T-helper 22 cell (primary cell): ENCODE measurements at places on chromosomes 12 and 14.

DNA sequence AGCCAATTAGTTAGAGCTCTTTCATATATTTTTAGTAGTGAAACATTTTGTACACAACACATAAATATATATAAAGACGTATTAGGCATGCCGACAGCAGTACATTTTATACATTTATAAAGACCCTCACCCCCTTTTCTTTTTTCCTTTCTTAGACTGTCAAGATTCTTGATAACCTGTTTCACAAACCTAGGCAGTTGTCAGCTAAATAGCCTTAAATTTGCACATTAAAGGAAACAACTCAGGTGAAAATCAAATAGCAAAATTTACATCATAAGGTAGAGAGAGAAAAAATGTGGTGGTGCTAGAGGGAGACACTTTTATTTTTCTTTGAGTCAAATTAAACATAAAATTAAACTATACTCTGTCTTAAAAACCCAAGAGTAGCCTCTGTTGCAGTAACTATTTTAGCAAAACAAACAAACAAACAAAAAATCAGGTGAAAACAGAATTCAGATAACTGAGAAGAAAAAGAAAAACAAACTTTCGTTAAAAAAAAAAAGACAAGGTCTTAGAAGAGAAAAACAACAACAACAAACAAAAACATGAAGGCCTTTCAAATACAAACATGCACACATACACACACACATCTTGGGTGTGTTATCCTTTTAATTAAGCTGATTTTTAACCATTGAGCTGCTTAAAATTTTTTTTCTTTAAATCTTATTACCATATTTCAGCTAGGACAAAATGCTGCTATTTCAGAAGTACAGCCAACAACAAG, 23.1 kb upstream of the SLC7A8 start:
- no peak for DNase-seq

DNA sequence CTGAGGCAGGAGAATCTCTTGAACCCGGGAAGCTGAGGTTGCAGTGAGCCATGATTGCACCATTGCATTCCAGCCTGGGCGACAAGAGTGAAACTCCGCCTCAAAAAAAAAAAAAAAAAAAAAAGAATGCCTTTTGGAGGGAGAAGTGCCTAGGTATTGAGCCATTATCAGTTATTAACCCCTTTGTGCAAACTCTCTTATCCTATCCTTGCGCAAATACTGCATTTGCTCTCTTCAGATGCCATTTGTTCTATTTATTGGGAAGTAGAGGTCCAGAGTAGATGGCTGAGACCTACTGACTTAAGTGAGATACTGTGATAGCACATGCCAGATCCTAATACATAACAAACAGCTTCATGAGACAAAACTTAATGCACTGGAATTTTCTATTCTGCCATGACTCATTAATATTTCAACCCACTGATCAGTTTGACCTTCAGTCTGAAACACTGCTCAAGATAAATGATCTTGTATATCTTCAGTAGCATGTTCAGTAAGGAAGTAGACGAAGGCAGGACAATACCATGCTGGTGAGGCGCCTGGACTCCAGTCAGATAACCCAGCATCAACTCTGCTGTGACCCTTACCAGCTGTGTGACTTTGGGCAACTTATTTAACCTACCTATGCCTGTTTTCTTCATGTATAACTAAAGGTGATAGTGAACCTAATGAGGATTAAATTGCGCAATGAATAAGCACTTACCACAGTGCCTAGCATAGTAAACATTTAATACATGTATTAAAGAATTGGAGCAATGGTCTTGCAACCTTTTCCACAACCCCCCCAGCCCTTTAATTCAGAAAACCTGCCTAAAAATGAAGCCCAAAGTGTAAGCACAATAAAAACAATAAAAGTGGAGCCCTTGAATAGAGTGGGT, 5.7 kb upstream of the DNAAF2 start:
- no peak for DNase-seq

DNA sequence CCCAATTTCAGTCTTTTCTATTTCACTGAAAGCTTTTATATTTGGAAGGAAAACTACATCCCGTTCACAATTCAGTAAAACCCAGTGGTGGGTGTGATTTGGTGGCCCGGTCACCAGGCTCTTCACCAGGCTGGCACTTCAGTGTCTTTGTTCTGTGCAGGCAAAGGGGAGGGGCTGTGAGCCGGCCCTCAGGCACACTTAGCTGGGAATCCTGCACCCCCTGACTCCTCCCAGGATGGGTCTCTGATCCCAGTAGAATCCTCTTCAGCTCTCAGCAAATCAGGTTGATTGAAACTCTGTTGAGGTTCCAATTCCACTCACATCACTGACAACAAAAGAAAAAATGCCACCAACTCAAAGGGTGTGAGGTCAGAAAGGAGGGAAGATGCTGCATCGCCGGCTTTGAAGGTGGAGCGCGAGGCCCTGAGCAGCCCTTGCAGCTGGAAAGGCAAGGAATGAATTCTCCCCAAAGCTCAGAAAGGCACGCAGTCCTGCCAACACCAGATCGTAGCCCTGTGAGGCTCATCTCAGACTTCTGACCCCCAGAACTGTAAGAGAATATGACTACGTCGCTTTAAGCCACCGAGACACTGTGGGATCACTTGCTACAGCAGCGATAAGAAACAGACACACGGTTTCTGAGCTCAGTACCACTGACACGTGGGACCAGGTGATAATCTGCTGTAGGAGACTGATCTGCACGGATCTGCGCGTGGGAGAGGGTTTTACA, 166.6 kb downstream of the PIWIL1 start:
- DNase-seq = no peak

GRCh38 chr14:104549536-104550339, 29.8 kb upstream of the C14orf180 start:
- no peak for DNase-seq

DNA sequence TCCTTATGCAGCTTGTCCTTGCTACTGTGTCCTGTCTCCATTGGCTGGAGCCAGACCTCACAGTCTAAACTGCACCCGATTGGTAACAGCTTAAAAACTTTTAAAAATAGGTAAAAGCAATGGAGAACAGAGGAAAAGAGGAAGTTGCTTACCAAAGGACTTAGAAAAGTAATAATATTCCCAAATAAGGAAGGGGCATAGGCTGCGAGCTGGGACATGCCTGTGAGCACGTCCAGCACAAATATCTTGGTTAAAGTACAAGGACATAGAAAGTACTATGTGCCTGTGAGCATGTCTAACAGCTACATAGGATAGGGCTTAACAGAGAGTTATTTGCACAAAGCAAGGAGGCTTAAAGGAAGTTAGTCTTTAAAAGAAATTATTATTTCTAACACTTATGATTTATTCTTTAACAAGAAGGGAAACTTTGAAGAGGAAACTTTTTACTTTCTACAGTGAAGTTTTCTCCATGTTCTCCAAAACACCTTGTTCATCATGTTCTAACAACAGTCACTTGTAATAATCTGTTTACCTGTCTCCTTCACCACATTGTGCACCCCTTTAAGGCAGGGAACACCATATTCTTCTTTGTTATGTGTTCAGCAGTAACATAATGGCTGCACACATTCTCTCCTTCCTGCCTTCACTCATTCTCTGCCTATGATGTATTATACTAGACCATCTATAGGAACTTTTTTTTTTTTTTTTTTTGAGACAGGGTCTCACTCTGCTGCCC, 9.8 kb upstream of the UBE2N start:
- no peak for DNase-seq

GRCh38 chr12:123900871-123901376, 71.7 kb downstream of the CCDC92 start:
- no peak for DNase-seq

- no peak for DNase-seq
Measured at GRCh38 chr12:107732365-107732764, 28.6 kb downstream of the PRDM4 start.

GRCh38 chr14:96590190-96590864, 88.1 kb downstream of the PAPOLA start:
- DNase-seq = no peak

DNA sequence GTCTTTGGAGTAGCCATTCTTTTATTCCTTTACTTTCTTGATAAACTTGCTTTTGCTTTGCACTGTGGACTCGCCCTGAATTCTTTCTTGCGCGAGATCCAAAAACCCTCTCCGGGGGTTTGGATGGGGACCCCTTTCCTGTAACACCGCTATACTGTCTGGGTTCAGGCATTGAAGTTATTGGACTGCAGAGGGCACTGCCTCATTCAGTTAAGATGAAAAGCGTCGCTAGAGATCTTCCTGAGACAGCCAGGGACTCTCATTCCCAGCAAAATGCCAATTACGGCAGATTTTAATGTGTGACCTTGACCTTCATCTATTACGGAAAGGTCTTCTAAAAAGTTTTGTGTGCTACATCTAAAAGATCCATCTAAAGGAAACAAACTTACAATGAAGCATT, 17.3 kb upstream of the RIMKLB start:
- no peak for DNase-seq

DNA sequence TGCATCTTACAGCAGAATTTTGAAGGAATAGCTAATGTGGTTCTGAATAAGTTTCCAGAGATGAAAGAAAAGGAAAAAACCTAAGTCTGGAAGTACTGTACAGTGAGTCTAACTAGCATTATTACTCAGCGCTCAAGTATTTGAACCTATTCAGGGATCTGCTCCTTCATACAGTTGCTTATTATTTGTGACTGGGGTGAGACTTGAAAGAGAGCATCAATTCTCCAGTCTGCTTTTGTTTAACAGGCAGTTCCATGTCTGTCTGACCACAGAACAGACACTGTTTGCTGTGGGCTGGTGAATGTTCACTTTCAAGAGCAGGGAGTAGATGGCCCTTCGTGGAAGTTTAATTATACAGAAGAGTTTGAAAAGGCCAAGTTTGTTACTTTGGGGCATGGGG, 9.3 kb downstream of the ETV6 start:
- DNase-seq = no peak

DNA sequence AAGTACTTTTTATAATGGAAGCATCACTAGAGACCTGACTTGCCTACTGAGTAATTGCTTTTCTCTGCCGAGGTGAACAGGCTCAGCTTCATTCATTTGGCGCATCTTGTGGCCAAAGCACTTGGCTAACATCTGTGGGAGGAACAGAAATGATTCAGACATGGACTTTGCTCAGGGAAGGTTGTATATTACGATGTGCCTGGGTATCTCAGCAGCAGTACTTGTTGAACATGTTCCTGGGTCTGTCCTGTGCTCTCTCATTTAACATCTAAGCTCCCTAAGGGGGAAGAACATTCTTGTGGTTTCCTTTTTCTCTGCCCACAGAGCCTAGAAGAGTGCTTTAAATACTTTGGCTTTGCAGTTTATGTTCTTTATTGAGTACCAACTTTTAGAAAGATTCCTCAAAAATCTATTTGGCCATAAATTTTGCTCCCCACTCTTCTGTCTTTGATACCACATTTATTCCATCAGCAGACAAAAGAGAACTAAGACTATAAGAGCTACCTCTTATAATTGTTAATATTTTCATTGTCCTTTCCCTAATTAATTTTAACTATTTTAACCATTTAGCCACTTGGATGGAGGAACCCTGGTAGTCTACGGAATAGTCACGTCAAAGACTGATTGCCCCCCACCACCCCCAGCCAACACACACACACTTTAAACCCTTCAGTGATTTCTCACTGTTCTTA, 101.2 kb upstream of the EGLN3 start:
- no peak for DNase-seq

DNA sequence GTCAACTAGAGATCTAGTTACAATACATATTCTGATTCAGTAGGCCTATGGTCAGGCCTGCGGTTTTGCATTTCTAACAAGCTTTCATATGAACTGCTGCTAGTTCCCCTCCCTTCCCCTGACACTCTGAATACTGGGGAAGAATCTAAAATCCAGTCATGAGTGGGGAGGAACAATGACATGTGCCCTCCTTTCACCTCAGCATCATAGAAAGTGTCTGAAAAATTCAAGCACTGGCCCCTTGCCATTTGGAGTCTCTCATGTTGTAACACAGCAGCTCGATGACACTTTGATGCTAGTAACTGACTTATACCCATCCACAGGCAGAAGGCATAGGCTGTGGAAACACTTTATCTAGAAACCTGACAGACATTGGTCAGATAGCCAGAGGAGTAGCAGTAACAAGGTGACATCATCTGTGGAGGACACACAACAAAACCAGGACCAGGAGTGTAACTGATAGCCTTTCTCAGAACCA, 161.9 kb upstream of the RASSF8 start:
- no peak for DNase-seq

DNA sequence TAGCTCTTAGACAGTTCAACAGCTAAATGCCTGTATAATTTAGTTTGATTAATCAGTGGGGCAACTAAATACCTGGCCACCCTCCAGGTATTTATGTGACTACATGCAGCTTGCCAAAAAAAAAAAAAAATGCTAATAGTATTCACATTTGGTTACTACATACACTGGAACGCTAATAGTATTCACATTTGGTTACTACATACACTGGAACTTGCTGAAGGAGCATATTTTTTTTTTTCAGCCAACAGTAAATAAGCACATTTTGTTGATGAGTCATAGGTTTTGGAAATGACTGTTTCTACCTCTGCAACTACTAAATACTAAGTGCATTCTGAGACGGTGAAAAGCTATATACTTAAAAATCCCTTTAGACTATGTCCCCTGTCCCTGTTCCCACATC, 1172.3 kb downstream of the LRFN5 start:
- DNase-seq = no peak

- no peak for DNase-seq
Measured at GRCh38 chr12:78878459-78878858, 13.9 kb downstream of the SYT1 start.

- DNase-seq = no peak
Measured at GRCh38 chr12:52949413-52950331, 754 bp downstream of the KRT18 start.

DNA sequence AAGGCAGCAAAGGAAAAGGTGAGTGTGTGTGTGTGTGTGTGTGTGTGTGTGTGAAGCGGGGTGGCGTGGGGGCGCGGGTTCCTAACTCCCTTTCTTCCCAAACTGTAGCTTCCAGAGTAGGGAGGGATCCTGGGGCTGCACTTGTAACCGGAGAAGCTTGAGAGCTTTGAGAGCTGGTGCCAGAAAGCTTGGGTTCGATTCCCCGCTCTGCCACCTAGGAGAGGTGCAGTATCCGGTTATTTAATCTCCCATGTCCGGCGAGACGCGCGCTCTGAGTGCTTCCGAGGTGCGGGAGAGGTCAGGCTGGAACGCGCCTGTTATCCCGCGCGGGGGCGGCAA, 7.2 kb upstream of the RACGAP1 start:
- no peak for DNase-seq

DNA sequence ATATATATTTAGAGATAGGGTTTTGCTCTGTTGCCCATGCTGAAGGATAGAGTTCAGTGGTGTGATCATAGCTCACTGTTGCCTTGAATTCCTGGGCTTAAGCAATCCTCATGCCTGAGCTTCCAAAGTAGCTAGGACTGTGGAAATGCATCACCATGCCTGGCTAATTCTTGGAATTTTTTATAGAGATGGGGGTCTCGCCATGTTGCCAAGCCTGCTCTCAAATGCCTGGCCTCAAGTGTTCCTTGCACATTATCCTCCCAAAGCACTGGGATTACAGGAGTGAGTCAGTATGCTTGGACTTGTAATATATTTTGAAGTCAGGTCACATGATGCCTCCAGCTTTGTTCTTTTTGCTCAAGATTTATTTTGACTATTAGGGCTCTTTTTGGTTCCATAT, 178.0 kb downstream of the RPAP3 start:
- no peak for DNase-seq

DNA sequence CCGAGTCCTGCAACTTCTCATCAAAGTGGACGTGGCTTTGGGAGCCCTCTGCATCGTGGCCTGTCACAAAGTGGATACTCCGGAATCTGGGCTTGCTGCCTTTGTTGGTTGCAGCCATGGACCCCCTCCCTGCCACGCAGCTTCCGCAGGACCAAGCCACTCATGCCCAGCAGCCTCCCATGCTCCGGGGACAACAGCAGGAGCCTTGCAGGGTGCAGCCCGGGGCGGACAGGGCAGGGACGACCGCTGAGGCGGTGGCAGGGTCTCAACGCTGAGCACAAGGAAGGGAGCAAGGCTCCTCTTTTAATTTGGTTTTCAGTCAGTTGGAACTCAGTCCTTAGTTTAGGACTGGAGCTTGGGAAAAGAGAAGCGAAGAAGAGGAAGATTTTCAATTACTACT, 12.1 kb upstream of the ADCY6 start:
- DNase-seq = no peak
